ENCODE measurements at places on chromosomes 12 and 14.

DNA sequence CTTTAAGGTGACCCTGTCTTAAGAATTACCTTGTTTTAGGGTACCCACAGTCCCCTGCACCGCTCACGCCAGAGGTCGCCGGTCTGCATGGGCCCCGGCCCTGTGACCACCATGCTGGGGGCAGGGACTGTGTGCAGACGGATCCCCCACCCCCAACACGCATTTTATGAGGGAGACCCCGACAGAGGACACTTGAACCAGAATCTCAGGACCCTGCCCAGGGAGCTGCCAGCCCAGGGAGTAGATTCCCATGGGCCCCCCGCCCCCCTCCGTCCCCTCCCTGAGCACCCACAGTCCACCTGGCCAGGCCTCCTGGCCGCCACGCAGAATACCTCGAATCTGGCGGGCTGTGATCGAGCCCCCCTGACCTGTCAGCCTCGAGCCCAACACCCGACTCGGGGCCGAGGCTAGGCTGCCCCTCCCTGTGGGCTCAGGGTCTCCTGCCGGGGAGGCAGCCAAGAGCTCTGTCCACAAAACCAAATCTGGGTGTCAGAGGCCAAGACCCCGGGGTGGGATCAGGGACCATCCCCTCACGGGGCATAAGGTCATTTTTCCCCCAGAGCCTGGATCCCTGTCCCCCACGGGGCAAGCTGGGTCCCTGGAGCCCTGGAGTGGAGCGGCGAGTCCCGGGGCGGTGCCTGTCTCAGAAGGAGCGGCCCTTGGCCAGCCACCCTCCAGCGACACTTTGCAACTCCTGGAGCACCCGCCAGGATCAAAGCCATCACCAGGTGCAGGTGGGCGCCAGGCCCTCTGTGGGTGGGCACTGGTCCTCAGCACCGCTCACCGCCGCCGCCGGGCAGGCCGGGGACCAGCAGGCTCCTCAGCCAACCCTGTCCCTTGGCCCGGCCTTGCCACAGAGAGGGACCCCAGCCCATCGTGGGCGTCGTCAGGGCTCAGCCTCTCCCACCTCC is 155.8 kb upstream of the PKP2 start:
- no peak for DNase-seq

DNA sequence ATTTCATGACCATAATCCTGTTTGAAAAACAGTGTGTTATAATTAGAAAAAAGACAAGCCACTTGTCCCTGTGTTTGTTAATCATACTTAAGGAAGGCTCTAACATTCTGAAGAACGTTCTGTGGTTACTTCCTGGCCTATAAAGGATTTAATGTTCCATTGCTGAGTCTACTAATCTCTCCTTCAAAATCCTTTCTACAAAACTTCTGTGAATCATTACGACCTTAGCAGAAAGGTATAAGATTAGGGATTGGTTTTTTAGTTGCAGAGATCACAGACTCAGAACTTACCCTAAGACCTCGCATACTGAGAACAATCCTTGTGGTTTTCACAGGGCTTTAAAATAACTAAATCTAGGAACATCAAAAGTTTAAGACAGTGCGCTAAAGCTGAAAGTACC is 48.3 kb downstream of the TMCC3 start:
- DNase-seq: no peak

GRCh38 chr12:49279706-49280159 is 14.9 kb downstream of the TUBA1C start:
- DNase-seq: no peak

- DNase-seq: no peak
These were observed 8.0 kb downstream of the CNOT2 start for GRCh38 chr12:70251226-70251625.
